CD14-positive monocyte (primary cell): ENCODE measurements at places on chromosomes 5 and 9.

DNA sequence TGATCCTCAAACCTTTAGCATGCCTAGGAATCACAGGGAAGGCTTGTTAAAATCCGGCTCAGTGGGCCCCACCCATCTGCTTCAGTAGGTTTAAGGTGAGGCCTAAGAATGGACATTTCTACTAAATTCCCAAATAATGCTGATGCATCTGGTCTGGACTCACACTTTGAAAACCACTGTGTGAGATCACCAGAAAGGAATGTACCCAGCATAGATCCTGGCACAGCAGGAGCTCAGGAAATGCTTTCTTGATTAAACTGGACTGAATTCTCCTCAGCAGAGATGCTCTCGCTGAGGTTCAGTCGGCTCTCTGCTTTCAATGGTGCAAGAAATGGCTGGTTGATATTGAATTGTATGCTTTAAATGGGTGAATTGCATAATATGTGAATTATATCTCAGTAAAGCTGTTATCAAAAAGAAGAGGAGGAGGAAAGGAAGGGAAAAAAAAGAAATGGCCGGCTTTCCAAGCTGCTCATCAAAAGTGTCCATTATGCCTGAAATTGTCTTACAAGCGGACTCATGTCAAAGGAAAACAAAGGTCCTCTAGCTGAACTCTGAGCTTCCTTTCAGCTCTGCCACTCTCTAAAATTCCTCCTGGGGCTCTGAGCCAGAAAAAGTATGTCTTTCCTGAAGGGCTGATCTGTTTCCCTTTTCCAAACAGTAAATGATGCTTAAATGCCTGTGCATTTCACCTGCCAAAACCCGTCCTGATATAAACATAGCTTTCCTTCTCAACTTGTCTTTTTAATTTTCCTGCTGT is 77.6 kb upstream of the SAP30L start:
- no peak for DNase-seq

DNA sequence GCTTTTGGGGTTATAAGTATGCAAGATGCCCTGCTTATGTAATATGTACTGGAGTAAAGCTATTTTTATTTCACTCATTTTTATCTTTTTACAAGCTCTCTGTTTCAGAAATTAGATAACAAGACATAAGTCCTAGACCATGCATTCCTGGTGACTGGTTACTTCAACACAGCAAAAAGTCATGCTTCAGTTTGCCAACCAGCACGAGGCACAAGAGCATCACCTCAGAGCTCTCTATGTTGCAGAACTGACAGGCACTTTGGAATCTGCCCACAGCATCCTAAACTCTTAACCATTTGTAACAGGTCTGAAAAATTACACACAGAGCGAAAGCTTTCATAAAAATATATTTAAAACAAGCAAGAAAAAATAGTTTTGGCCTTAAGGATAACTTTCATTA is 112.8 kb downstream of the MARCHF11 start:
- no peak for DNase-seq

- no peak for DNase-seq
Observed at GRCh38 chr9:79630521-79631403, 59.0 kb downstream of the TLE4 start.

DNA sequence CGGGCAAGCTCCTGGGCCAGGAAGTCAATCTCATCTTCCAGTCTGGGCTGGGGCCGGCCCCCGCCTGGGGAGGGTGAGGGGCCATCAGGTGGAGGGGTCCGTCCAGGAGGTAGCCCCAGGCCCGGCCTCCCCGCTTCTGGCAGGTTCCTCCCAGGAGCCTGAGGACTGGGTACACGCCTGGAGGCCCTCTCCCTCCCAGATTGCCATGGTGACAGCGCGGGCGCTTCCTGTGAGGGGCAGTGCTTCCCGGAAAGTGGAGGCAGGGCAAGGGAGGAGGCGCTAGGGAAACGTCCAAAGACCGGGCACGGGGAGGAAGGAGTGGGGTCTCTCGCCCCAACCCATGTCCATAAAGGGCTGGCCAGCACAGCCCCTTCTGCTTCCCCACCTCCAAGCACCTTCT is 4.9 kb downstream of the NPDC1 start:
- no peak for DNase-seq

GRCh38 chr5:139523635-139524445 is 37.3 kb upstream of the UBE2D2 start:
- no peak for DNase-seq
